ENCODE measurements at places on chromosomes 16 and 17. TPM values are rescaled to one million over a fixed set of nuclear protein-coding genes. Genes with fewer than 3 reads are reported as not detected.

Gene CES5A
- not detected for total RNA-seq

Gene TLCD1
- total RNA-seq = 4.1 TPM

Gene UBTF
- total RNA-seq = 67.7 TPM

Gene AATK
- 17.0 TPM for total RNA-seq

Gene HOXB3
- 18.8 TPM for total RNA-seq

Gene DUXB
- total RNA-seq = not detected

Gene WNK4
- 0.38 TPM for total RNA-seq

Gene ABCA3
- total RNA-seq = 30.8 TPM

Gene TPSD1
- not detected for total RNA-seq

Gene ZNF205
- 11.3 TPM for total RNA-seq

Gene VAC14
- total RNA-seq = 49.3 TPM

Gene CES3
- 0.23 TPM for total RNA-seq

Gene ABCA10
- total RNA-seq = 15.1 TPM

Measured in adrenal gland (tissue), 19 donors.